ENCODE measurements at places on chromosomes 13 and 19. TPM values are rescaled to one million over a fixed set of nuclear protein-coding genes. Genes with fewer than 3 reads are reported as not detected.

Gene CYP4F8
- total RNA-seq: not detected

Gene CRLF1
- 19.7 TPM for total RNA-seq

Gene TPGS1
- total RNA-seq: 29.3 TPM

Gene ACTMAP
- 0.96 TPM for total RNA-seq

Gene GFY
- total RNA-seq: not detected

Gene KRTDAP
- not detected for total RNA-seq

Gene ZNF471
- 4.8 TPM for total RNA-seq

Gene GAPDHS
- total RNA-seq: not detected

Gene COX7A1
- total RNA-seq: 70.5 TPM

Gene ZNF492
- total RNA-seq: 1.2 TPM

Gene PSMC4
- 176 TPM for total RNA-seq

Gene KIR3DL2
- total RNA-seq: not detected

Gene ACER1
- total RNA-seq: not detected

Gene NLRP11
- total RNA-seq: under 0.01 TPM

Gene C19orf85
- total RNA-seq: not detected

Gene ZNF699
- 15.1 TPM for total RNA-seq

Gene VRK3
- total RNA-seq: 22.6 TPM

Gene SHC2
- total RNA-seq: 1.4 TPM

Gene ZNF555
- total RNA-seq: 5.2 TPM

Gene CCL25
- total RNA-seq: not detected

Gene ZNF701
- total RNA-seq: 12.8 TPM

Gene SULT2A1
- total RNA-seq: not detected

Gene MAMSTR
- 0.28 TPM for total RNA-seq

Gene IL4I1
- total RNA-seq: 0.38 TPM

Gene APOC4
- not detected for total RNA-seq

Gene PGLYRP2
- not detected for total RNA-seq

Gene TDRD12
- under 0.01 TPM for total RNA-seq

Gene FBXO27
- total RNA-seq: 1.7 TPM

Gene SLC10A2
- not detected for total RNA-seq

Gene CDX2
- total RNA-seq: not detected

Gene TEX101
- total RNA-seq: not detected

Gene CLEC4M
- total RNA-seq: 0.19 TPM

Gene ATP4B
- not detected for total RNA-seq

Gene PLPP2
- total RNA-seq: 9.4 TPM

Gene VSTM2B
- total RNA-seq: 0.28 TPM

Gene GJB6
- not detected for total RNA-seq

Gene PLVAP
- 0.19 TPM for total RNA-seq

Gene GRK1
- total RNA-seq: not detected

Gene KIR2DL1
- total RNA-seq: not detected

Gene ZNF723
- not detected for total RNA-seq

Gene ARHGAP33
- 2.9 TPM for total RNA-seq

Gene TSHZ3
- 7.1 TPM for total RNA-seq

Gene RDH8
- total RNA-seq: not detected

Gene CATSPERD
- not detected for total RNA-seq

All from regular cardiac myocyte (primary cell).